ENCODE measurements at places on chromosomes 12 and 14.

- no peak for DNase-seq
These were observed 10.6 kb upstream of the NUMB start for GRCh38 chr14:73468828-73469375.

GRCh38 chr12:87140262-87140661, 884.1 kb upstream of the MGAT4C start:
- DNase-seq, result no peak

DNA sequence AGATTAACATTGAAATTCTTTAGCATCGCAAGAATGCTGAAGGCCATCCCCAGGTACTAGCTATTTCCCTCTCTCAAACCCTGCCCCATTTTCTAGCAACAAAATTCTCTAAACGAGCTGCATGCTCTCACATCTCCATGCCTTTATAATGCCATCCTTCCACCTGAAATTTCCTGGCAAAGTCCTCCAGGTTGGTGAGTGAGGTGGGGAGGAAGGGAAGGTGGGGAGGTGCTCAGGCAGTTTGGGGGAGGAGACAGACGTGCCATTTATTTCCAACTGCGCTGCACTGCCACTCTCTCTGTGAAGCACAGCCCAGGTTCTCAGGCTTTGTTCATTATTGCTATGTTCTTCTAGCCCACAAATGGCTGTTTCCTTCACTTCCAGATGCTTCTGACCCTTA, 208.4 kb downstream of the PAWR start:
- no peak for DNase-seq

DNA sequence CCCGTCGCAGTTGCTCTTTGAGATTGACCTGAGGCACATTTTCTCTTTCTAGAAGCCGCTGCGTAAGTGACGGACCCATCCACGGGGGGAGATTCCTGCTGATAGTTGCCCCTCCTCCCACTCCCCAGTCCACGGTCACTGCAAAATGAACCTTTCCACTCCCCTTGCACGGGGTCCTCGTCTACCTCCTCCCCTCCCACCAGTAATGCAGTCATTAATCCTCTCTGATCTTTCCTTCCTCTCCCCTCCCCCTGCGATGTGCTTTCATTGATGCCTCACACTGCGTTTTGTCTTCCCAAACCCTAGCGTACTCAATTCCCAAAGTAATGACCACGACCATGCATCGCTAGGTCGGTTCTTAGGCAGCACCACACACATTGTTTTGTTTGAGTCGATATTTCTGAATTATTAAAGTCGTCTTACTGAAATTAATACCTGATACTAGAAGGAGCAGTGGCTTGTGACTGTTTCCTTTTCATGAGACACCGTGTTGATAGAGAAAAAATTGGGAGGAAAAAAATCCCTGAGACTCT, 857 bp downstream of the ETNK1 start:
- no peak for DNase-seq

DNA sequence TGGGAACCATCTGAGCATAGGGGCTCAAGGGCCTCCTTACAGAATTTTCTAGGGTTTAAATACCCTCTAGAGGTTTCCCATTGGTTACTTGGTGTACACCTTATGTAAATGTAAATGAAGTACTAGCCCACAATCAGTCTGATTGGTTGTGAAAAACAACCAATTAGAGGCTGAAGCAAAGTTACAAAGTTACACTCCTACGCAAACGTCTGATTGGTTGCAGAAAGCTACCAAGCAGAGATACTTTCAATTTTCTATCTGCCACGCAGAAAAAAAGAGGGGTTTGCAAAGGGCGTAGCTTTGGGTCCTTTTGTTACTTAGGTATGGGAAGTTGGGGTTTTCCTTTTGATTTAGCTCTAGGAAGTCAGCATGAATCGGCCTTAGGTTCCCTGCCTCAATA, 1.8 kb upstream of the TMEM19 start:
- DNase-seq, result no peak

DNA sequence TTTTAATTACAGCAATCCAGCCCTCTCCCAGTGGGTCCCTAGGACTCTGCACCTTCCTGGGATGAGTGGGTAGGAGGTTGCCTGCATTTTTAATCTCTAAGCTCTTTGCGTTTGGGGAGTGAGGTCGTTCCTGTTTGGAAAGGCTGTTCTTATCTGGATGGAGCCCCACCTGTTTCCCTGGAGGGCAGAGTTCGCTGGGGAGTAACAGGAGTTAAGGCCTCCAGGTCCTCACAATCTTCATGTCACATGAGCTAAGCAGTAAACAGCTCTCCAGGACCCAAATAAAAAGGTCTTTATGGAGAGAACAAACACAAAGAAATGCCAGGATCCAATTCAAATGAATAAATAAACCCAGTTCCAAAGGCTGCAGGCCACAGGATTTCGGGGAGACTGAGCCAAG, 56.0 kb upstream of the RFLNA start:
- DNase-seq, result no peak

GRCh38 chr12:78531831-78532458, 332.6 kb upstream of the SYT1 start:
- no peak for DNase-seq

GRCh38 chr14:22896760-22897159, 13.7 kb downstream of the REM2 start:
- no peak for DNase-seq

DNA sequence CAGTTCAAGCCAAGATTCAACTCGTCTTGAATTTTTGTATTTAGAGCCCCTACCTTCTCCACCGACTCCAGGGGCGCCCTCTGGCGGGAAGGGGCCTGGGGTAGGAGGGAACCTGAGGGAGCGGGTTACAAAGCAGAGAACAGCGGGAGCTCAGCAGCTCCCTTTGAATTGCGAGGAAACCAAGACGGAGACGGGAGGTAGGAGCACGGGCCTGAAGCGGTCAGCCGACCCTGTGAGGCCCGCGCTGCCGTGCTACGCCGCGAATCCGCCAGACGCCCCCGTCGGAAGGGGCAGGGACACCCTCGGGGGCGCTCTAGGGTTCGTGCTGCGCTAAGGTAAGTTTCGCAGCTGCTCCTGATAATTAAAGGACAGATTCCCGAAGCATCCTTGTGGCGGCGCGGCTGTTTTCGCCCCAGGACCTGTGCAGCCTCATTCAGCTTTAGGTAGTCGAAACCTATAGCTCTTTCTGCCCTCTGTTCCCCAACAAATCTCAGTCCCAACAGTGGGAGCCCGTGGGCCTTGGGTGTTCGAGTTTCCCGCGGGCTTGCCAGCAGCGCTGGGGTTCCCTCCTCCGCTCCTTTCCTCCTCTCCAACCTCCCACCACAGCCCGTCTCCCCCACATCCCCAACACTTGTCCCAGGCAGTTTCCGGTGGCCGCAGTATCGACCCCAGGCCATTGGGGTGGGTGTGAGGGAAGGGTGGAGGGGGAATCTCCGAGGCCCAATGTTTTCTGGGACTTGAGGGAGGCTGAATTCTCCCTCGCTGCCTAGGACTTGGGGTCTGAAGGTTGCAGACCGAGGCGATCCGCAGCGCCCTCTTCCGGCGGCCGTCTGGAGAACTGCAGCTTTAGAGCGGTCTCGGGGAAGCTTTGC, 5.1 kb upstream of the NKX2-1 start:
- no peak for DNase-seq

- peak; percentile 18 for DNase-seq
These were observed 129.0 kb upstream of the HMGA2 start for GRCh38 chr12:65695113-65695865.

GRCh38 chr12:47860279-47860841, 40.7 kb upstream of the HDAC7 start:
- DNase-seq, result no peak

GRCh38 chr12:40614923-40615322, 77.3 kb upstream of the CNTN1 start:
- DNase-seq, result no peak

DNA sequence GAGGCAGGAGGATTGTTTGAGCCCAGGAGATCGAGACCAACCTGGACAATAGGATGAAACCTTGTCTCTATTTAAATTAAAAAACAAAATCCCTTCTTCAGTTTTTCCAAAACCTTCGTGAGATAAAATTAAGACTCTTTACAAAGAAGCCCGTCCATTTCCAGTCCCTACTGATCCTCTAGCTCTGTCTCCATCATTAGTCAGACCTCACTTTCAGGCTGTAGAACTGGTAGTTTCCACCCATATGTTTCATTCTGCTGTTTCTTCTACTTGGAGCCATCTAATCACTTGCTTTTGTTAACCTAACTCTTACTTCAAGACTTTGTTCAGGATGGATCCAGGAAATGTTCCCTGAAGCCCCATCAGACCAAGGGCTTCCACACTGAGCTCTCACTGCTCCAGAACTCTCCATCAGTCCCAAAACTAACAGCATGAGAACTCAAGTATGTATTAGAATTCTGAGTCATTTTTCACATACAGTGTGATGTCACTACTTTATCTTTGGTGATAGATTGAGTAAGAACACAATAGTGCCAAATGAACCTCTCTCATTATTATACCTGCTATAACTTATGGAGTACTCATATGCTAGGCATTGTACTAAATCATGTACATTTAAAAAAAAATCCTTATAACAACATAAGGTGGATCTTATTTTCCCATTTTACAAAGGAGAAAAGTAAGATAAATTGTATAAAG, 90.8 kb downstream of the PRICKLE1 start:
- no peak for DNase-seq

DNA sequence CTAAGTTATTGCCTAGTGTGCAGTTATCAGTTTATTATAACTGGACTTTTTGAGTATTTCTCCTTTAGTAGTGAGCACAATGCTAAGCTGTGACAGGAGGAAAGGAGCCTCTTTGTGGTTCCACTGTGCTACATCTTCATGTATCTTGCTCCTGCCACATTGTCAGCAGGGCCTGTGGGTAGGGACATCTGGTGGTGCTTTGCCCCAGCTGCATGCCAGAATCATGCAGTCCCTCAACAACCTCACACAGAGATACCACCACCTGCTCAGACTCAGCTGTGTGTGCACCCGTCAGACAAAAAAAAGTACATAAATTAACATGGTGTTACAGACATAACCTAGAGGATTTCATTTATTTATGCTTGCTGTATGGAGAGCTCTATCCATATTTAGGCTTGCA, 51.1 kb downstream of the MIS18BP1 start:
- no peak for DNase-seq

GRCh38 chr12:100031836-100032235, 47.1 kb upstream of the ANKS1B start:
- DNase-seq, result no peak

DNA sequence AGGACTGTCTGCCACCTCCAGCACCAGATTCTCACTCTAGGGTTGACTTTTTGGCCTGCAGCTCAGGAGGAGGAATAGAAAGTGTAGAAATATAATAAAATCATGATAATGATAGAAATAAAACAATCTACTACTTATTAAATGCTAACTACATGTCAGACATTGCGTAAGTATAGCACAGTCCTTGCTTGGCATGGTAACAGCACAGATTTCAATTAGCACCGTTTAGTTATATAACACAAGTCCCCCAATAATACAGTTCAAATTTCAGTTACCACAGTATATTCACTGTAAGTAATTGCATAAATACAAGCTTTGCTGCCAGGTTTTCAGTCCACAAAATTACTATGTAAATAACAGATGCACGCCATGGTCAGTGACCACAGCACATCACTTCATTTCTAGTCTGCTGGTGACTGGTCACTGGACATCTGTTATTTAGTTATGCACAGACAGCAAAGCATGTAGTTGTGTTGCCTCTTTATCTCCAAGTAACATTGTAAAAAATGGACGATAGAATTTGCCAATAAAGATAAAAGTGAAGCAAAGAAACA, 6.5 kb upstream of the GLT8D2 start:
- no peak for DNase-seq

- DNase-seq, result no peak
These were observed 21.8 kb downstream of the GOLGA3 start for GRCh38 chr12:132806857-132807256.

DNA sequence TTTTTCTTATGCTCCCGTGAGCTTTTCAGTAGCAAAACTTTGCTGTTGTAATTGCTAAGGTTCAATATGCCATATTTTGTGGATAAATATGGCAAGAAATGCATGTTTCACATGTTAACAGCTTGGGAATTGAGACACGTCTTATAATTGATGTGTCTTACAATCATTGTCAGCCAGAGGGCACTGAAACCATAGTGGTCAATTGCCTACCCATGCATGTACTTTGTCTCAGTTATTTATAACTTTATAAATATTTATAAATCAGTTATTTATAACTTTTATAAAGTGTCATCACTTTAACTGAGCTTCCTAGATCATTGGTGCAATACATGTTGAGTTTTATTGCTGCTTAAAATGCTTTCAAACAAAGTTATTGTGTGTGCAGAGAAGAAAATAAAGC, 82.0 kb downstream of the CATSPERB start:
- DNase-seq, result no peak

GRCh38 chr12:131229426-131230339, 276.0 kb downstream of the ADGRD1 start:
- DNase-seq, result no peak

DNA sequence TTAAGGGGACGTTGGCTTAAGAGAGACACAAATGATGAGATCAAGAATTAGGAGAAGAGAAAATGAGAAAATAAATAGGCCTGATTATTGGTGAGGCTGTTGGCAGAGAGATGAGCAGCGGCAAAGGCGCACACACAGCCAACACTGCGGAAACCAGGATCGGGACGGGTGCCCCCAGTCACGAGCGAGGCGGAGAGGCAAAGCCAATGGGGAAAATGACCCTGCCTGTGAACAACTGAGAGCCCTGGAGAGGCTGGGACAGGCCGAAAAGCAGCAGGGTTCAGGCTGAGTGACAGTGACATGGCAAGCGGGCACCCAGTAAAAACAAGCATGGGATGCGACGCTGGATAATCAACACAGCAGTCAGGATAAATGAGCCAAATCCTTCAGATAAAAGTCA, 21.0 kb downstream of the SLC15A4 start:
- no peak for DNase-seq

DNA sequence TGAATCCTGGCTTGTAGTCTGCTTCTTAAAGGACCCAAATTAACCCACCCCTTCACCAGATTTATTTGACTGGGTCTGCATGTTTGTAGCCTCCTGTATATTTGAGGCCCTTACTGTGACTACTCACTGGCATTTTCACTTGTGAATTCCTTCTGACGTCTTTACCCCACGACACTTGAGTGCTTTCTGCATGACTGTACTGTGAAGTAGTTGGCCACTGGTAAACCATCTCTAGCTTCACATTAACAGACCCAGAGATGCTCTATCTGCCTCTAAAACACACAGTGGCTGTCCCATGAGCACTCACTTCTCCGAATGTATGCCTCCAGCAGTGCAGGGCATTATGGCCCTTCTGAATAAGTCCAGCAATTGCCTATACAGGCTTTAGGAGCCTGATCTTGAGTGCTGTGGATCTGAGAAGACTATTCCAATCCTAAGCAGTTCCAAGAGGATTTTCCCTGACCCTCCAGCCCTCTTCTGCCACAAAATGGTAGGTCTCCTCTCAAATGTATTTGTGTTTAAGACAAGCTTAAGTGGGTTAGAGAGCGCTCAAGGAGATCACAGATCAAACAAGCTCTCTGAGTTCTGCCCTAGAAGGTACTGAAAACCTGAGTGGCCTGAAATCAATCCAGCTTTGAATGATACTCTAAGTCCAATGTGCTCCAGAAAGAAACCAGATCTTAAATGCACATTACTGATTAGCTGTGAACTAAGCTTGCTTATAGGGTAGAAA, 534.7 kb downstream of the RPS29 start:
- no peak for DNase-seq

All from DMS153 (cell line).